ENCODE measurements at places on chromosomes 7 and 10.
A peak's percentile ranks its signal among the peaks of the same experiment; 100 is the strongest.

DNA sequence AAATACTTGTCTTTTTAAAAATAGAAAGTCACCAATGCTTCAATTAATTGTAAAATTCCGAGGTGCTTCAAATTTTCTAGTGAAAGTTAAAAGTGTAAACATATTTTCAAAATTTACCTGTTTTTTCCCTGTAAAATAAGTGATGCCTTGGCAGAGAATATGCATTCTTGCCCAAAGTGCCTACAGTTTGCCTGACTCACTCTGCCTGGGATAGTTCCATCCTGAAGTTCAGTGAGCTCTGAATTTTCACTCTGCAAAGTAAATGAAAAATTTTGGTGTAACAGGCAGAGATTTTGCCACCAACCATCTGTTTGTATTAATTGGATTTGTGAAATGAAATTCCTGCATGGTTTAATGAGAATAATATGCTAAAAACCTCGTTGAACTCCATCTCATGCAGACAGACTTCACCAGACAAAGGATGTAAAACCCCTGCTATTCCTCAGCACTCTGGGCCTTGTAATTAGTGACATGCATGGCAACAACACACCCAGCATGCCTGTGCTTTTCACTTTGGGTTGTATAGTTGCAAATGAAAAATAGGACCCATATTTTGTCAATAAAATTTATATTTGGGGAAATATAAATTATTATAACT lies 117.4 kb upstream of the GNAI1 start:
- DNase-seq, result no peak

GRCh38 chr10:1544929-1545328 lies 192.4 kb downstream of the ADARB2 start:
- DNase-seq, result no peak

GRCh38 chr7:7209412-7210050 lies 27.2 kb downstream of the C1GALT1 start:
- no peak for DNase-seq

DNA sequence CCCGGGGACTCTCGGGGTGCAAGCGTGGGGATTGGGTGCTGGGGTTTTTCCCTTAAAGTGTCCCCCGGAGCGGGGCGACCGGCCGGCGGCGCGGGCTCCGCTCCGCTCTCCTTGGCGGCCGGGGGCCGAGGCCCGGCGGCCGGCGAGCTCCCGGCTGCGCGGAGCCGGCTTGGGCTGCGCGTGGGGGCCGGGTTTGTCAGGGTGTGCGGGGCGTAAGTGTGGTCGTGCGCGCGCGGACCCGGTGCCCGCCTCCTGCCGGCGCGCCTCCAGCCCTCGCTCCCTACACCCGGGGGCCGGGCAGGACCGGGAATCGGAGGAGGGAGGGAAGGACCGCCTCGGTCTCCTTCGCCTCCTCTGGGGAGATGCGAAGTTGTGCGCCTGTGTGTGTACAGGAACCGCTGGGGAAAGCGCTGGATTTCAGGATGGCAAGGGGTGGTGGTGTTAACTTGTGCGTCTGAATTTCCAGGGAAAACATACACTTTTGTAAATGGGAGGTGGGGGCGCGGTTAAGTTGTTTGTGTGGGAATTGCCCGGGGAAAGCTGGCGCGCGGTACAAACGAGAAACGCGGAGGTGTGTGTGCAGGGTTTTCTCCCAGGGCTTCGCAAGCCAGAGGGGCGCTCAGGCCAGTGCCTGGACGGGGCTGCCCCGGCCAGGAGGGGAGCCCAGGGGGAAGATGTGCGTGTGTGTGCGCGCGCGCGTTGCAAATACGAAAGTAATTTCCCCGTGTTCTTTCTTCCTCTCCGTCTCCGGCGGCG lies 737 bp downstream of the ZMIZ1 start:
- DNase-seq, result peak; percentile 28

- DNase-seq, result no peak
Measured at GRCh38 chr10:95196046-95196445, 2.0 kb downstream of the ACSM6 start.

DNA sequence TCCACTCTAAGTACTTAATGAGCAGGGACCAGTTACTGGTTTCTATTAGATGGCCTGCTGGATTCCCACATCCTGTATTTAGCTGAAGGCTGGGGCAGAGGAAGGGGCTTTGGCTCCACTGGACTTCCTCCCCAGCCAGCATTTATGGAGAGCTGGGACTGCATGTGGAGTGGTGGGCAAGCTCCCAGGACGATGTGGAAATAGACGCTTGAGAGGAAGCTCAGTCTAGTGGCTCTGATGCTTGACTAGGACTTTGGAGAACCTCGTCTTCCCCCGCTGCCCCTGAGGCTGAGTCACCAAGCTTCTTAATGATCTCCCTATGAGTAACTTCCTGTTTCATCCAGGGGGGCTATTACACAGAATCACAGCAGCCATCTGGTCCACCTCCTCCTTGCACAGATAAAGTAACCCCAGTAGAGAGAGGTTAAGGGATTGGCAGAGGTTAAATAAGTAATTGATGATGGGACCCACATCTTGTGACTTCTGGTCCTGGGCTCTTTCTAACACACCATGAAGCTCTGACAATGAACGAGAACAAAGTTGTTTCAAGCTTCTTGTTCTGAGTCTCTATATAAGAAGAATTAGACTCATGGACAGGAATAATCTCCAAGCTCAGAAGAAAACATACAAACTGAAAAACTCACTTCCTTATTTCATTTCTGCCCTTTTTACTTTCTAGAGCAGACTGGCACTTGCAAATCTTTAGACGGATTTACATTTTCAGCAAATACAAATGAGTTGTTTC lies 126.2 kb downstream of the PRPF18 start:
- no peak for DNase-seq

- no peak for DNase-seq
Measured at GRCh38 chr7:52956379-52956915, 79.0 kb upstream of the POM121L12 start.

DNA sequence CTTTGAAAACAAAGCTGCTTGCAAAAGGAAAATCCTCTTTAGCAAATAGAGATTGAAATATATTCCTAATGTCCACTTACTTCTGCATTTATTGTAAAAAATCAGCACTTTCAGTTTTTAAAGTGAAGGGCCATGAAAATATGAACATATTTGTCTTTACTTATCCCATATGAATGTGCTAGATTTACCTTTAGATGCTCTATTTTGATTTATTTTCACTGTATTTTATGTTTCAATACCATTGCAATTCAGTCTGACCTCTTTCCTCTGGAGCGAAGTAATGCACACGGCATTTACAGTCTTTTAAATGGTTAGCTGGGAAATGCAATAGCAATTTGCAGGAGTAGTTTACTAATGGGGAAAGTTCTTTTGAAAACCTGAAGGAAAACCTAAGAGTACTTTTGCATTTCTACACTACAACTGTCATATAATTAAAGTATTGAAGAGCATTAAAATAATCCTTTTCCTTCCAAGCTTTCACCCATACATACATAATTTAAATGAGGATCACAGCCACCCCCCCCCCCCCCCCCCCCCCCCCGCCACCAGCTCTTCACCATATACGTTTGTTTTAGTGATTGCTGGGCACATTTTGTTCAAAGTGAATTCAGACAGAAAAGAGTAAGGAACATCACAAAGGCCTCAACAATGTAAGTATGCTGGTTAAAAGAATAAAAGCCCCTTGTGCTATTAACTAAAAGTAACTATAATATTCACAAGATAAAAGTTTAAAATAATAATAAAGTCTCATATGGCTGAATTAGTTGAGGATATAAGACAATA lies 3.5 kb downstream of the SKIDA1 start:
- DNase-seq, result no peak

GRCh38 chr7:5231116-5231515 lies 41.1 kb downstream of the WIPI2 start:
- DNase-seq, result no peak

DNA sequence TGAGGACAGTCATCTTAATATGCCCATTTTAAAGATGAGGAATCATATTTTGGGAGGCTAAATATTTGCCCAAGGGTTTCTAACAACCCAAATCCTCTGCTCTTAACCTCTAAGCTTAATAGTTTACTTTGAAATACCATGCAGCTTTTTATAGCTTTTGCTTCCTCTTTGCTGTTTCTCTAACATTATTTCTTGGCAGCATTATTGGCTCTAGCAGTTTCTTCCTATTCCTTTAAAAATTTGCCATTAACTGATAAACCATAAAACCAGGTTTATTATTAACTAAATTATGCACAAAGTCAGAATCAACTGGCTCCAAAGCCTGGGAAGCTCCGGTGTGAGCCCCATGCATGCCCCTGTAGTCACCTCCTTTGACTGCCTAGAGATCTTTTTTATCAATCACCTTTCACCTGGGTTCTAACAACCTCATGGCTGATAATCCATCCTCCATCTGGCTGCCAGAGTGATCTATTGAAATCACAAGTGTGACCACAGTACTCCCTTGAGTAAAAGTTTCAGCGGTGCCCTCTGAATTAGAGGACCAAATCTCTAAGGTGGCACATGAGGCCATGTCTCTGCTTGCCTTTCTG lies 62.4 kb downstream of the ITGB8 start:
- DNase-seq, result no peak

DNA sequence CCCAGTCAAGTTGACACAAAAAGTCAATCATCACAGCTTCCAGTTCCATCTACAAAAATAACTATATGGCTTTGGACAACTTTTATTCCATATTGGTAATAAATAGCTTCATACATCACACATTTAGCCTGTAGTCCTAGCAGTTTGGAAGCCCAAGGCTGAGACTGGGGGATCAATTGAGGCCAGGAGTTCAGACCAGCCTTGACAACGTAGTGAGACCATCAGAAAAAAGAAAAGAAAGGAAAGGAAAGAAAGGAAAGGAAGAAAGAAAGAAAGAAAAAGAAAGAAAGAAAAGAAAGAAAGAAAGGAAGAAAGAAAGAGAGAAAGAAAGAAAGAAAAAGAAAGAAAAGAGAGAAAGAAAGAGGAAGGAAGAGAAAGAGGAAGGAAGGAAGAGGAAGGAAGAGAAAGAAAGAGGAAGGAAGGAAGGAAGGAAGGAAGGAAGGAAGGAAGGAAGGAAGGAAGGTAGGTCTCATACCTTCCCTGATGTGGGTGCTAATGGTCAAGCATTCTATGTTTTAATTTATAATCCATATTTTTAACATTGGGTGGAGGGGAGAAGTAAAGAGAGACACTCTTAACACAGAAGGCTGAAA lies 37.8 kb downstream of the CAV1 start:
- no peak for DNase-seq
